ENCODE measurements at places on chromosomes 3 and 15.

- no peak for DNase-seq
Observed at GRCh38 chr3:66638717-66639116, 137.9 kb upstream of the LRIG1 start.

DNA sequence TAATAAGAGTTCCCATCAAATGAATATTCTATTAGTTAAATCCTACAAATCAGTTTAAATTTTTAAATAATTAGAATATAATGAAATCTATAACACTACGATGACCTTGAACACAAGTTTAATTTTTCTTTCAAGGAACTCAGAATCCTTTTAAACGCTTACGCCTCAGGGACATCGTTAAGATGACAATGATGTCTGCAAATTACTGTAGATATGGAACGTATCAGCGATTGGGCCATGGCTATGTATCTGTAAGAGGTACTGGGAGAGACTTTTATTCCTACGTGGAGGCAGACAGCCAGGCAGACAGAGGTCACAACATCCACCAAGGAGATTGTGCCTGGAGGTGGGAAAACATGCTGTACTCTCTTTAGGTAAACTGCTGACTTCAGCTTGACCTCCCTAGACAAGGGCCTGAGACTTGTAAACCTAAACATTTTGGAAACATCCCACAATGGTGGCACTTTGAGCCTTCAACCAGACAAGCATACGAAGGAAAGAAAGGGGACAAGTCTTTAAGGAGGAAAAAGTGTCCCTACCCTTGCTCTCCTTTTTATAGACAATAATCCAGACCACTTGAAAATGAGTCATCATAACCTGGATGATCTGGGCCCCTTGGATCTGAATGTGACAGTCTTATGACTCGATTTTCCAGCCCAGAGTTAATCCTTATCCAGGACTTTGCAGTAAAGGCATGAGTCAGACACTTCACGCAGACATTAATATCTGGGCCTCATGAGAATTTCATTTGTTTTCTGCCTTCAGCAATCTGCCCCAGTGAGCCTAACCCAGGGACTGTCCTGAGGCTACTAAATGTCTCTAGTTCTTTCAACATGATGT lies 6.8 kb upstream of the LDHAL6B start:
- DNase-seq = no peak

GRCh38 chr15:40285554-40286011 lies 2.7 kb upstream of the ANKRD63 start:
- DNase-seq = no peak

GRCh38 chr3:187085021-187085666 lies 54.2 kb downstream of the RPL39L start:
- DNase-seq = no peak

DNA sequence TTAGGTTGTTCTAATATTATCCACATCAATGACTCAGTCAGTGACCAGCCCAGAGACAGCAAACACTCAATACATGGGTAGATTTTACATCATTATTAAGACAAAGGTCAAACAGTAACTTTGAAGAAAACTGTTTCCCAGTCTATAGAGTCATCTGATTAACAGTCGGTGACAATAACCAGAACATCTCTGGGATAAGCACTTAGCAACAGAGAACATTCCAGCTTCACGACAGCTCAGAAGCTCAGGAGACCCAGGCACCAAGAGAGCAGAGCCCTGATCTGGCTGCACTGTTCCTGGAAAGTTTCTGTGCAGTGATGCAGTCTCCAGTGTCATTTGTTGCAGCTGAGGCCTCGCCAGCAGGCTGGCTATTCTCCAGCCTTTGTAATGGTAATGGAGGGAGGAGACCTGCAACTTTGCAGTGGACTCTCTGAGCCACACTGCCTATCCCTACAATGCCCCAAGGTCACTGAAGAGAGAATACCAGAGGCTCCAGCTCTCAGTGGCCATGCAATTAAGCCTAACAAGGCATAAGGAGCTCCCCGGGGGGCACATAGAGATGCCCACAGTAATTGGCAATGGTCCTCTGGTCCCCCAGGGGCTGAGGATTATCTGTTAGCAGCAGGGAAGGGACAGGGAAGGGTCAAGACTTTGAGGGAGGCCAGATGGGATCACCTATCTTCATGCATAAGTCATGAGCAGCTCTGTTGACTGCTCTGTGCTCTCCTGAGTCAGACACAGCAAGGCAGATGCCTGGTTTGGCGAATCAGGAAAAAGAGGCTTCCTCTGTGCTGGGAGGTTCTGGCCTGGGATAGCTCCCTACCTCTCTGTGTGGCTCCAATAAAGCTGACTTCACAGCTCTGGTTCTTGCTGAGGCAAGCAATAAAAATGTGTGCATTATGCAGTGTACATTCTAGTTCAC lies 163.6 kb downstream of the CTNNB1 start:
- DNase-seq = no peak

- no peak for DNase-seq
Observed at GRCh38 chr3:94069194-94069813, 6.4 kb downstream of the NSUN3 start.

DNA sequence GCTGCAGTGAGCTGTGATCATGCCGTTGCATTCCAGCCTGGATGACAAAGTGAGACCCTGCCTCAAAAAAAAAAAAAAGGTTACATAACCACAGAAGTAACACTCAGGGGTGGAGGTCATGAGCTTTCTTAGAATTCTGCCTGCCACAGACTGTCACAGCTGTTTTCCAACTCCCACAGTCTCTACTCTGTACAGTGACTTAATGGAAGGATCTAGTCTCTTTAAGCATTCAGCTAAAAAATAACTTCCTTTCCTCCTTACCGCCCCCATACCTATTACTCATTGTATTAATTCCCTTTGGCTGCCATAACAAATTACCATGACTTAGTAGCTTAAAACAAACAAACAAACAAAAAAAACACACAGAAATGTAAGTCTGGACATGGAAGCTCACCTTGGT lies 99.6 kb upstream of the UBE2E1 start:
- DNase-seq = no peak

DNA sequence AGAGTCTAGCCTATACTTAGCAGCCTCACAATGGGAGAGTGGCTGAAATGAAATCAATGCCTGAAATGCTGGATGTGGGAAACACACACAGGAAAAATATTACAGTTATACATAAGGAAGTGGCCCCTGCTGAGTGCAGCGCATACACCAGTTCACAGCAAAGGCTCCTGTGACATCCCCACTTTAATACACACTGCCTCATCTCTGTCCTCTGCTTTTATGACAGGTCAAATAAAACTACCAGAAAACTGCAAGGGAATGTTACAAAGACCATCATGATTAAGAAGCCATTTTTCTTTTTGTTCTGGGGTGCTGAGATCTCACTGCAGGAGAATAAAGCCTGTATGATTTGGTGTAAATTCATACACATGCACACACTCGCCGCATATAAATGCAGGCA lies 214.3 kb downstream of the ARRDC4 start:
- DNase-seq = no peak

DNA sequence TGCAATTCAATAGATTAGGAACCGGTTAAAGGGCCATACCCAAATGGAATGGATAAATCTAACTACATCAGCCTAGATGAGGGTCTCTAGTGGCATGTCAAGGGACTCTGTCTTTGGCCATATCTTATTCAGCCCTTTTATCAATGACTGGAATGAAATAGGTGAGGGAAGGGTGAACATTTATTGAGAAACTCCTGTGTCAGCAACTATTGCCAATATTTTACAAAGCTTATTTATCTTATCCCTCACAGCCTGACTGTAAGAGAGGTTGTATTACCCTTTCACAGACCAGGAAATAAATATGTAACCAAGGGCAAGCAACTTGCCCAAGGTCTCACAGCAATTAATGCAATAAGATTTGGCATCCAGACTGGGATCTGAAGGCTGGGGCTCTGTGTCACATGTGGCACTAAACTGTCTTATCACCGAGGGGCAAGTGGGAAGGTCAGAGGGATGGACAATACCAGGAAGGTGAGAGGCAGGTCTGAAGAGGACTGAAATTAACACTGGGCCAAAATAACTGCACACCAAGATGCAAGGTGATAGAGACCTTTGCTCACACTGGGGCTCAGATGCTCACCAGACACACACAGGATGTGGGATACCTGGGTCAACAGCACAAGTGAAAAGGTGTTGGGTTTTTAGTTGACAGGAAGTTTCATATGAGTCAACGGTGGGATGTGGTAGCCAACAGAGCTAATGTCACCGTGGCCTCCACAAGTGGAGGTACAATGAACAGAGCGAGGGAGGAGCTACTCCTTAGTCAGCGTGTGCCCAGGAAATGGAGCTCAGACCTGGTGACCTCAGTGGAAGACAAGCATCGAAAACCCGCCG lies 261.3 kb downstream of the RPLP1 start:
- DNase-seq = peak; percentile 77

DNA sequence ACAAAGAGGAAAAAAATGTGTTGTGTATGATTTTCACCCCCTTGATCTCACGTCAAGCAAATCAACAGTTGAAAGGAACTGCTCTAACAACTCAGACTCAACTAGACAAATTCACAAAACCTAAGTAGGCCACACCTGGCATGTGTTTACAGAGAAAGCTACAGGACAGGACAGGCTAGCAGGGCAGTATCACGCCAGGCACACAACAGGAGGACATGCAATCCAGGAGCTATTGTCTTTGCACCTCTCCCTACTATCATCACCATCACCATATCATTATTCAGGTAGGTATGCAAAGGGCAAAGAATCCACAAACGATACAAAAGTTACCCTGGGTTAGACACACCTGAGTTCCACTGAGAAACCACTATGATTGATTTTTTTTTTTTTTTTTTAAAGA lies 86.4 kb downstream of the TBL1XR1 start:
- DNase-seq = no peak

DNA sequence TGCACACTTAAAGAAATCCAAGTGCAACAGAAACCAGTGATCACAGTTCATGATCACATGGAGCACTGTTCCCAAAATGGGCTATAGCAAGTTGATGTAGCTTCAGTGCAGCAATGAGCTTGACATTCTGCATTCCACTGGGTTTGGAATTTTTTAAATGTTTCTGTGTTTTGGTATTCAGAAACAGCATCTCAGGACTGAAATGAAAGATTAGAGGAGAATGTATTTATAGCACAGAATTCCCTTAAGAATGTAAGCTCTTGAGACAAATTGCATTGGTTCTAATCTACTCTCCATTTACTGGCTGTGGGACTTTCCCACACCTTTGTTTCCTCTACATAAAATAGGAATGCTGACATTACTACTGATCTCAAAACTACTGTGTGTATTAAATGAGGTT lies 162.7 kb downstream of the FGF12 start:
- no peak for DNase-seq

GRCh38 chr3:126496894-126497850 lies 20.4 kb downstream of the UROC1 start:
- no peak for DNase-seq

DNA sequence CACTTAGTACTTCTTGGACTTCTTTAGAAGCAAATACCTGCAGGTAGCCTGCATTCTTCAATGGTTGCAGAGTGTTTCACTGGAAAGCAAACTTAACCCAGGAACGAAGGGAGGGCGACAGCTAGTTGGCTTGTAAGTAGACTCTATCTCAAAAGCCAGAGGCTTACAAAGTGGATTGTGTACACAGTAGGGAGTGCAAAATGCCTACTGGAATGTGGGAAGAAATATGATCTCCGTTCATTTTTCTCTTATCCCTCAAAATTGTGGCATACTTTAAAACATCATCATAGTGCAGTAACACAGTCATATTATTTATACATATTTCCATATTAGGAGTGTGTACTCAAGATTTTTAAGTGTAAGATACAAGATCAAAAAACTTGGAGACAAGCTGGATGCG lies 155.7 kb downstream of the LIPC start:
- no peak for DNase-seq
